GM12864 (cell line): ENCODE measurements at places on chromosomes 1 and 21.

DNA sequence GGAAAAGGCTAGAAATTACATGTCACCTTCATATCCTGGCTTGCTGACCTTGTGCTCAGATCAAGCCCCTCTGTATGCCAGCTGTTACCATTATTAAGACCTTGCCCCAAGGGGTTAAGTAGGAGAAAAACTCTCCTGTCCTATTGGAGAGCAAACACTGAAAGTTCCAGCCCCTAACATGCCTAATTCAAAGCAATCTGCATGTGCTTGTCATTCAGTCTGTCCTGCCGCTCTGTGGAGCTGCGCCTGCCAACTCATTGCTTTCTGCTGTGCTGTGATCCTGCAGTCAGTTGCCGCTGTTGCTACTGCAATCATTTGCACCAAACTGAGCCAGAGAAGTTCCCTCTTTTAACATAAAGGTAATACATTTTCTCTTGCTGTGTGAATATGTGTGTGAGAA, 113.4 kb downstream of the DISP1 start:
- DNase-seq = no peak

DNA sequence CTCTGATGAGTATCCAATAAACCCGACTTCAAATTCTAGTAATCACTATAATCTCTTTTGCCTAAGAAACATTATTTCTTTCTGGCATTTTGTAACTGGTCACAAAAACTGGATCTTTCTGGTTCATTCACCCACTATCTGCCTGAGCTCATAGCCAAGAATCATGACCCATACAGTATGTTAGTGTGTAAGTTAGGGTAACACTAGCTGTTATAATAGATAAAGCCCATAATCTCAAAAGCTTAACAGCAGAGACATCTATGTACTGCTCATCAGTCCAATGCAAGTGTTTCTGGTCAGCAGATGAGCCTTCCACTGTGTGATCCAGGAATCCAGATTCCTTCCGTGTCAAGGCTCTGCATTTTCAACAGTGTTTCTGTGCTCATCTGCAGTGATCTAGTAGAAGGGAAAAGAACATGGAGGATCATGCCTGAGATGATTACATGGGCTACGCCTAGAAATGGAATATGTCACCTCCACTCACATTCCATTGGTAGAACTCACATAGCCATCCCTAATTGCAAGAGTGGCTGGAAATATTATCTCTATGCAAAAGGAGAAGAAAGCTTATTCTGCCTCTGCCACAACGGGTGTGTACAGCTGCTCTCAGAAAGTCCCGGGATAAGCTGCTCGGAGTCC, 27.7 kb downstream of the RRAGC start:
- DNase-seq = no peak

- no peak for DNase-seq
Observed at GRCh38 chr1:212178851-212179250, 106.4 kb upstream of the PPP2R5A start.

DNA sequence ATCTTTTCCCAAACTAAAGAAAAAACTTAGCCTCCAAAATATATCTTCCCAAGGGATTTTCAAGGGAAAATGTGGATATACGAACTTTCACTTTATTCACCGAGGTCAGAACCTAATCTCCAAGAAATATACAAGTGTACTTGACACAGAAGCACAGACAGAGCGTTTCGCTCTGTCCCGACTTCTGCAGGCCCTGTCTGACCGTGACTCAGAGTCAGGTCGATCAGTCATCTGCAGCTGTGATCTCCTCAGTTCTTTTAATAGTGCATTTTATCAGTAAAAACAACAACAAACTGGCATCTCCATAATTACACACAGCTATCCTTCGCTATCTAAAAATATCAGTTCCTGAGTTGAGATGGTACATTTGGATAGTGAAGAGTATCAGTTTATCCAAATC, 226.6 kb downstream of the TM2D1 start:
- no peak for DNase-seq

DNA sequence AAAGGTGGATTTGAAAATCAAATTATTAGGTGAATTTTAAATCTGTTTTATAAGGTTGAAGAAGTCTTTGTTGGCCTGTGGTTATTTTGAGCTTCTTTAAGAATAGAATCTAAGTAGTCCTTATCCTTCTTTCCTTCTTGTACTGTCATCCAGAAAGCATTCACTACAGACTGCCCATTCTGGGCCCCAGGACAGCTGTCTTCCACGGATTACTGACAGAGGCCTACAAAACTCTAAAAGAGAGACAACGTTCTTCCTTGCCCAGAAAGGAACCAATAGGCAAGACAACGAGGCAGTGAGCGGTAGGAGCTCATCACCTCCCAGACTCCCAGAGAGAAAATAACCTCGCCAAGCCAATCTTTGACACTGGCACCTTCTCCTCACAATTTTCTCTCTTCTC, 24.4 kb upstream of the PIGC start:
- DNase-seq = no peak

- no peak for DNase-seq
Observed at GRCh38 chr1:233603478-233603877, 10.4 kb upstream of the KCNK1 start.

DNA sequence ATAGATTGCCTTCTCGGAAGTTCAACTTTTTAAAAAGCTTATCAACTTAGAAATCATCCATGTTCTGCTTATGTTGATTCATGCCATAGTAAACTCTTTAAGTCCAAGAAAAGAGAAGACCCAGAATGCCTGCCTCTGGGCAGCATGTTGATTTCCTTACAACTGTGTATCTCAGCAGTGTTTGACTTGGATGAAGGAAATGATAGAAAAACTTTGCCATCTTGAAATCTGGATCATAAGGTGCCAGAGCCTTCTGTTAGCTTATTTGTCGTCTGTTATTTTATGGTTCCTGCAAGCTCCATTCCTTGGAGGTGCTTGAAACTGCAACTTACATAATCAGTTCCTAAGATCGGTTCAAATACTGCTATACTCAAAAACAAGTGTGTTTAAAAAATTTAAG, 124.5 kb downstream of the ATP5PO start:
- DNase-seq = no peak

GRCh38 chr1:76381450-76382097, 307.0 kb downstream of the ST6GALNAC3 start:
- DNase-seq = no peak

DNA sequence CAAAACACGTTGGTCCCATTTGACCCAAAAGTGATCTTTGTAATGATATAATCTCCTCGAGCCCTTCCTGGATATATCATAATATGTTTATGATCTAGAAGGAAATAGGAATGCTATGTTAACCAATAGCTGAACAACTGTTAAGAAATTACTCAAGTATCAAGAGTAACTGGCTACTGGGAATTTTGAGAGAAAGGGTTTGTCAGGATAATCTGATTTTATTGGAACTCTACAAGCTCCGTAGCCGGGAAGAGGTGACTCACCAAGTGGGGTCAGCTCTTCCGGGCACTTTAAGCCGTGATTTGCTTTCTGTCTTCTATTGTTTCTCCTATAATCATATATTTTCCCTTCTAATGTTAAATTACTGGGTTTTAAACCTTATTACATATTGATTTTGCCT, 250.5 kb upstream of the POGK start:
- DNase-seq = no peak

DNA sequence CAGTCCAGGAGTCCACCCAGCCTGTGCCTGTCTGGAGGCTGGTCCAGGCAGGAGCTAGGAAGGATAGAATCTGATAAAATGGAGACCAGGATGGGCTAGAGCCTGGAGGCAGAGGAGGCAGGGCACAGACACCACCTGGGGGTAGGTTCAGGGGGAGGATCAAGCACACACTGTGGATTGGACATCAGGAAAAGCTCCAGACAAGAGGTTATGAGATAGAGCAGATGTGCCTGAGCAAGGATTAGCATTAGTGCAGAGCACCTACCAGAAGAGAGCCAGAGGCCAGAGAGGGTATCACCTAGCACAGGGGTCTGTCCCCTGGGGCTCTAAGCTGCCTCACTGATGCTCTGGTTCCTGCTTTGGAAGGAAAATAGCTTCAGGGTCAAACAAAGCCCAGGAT, 216.7 kb upstream of the ZC3H12A start:
- no peak for DNase-seq

- no peak for DNase-seq
Observed at GRCh38 chr1:167706931-167707877, 14.6 kb upstream of the MPZL1 start.

GRCh38 chr1:218846181-218846580, 327.5 kb upstream of the LYPLAL1 start:
- DNase-seq = no peak

DNA sequence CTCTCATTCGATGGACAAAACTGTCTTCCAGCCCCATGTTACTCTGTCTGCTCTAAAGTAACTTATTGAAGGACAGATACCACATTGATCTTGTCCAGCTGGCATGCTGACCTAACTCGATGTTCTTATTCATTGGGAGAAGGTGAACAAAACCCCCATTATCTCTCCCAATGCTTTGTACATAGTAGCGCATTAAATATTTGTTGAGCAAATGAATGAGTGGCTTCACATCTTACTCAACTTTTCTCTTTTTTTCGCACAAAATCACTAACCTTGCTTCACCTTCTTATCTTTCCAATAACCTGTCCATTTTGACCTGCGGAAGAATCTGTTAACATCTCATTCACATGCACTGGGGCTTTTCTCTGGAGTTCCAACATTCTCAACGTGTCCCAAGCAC, 18.3 kb downstream of the MAB21L3 start:
- no peak for DNase-seq

- DNase-seq = no peak
Observed at GRCh38 chr1:169511316-169512005, 25.7 kb upstream of the SLC19A2 start.

- DNase-seq = no peak
Observed at GRCh38 chr1:119115311-119115710, 25.1 kb downstream of the WARS2 start.

DNA sequence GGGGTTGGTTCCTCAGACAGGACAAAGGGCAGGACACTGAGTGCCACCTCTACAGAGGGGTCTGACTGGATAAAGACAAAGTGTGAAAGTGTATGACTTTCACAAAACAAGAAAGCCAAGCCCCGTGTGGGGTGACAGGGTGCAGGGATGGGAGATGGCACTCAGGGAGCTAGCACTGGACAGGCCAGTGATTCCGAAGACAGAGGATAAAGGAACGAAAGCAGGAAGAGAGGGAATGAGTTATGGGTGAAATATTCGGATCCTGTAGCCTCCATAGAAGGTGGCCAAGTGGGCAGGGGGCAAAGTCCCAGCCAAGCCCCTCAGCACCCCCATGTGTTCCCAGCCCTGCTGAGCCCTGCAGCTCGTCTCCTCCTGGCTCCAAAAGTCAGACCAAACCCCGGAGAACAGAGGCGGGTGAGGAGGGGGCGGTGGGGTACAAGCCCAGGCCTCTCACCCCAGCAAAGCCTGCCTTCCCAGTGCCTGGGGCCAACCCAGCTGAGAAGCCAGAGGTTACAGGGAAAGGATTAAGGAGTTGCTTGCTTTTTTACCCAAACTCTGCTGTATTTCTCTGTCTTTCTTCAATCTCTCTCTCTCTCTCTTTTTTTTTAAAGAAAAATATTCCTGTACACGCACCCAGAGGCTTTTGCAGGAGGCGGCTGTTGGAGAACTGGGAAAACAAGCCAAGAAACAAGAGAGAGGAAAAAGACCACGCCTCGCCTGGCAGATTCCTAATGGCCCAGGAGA, 14.0 kb upstream of the WASF2 start:
- no peak for DNase-seq

- DNase-seq = no peak
Observed at GRCh38 chr1:225996946-225997545, 2.1 kb downstream of the SDE2 start.

GRCh38 chr1:234486858-234487840, 8.2 kb upstream of the TARBP1 start:
- DNase-seq = no peak

DNA sequence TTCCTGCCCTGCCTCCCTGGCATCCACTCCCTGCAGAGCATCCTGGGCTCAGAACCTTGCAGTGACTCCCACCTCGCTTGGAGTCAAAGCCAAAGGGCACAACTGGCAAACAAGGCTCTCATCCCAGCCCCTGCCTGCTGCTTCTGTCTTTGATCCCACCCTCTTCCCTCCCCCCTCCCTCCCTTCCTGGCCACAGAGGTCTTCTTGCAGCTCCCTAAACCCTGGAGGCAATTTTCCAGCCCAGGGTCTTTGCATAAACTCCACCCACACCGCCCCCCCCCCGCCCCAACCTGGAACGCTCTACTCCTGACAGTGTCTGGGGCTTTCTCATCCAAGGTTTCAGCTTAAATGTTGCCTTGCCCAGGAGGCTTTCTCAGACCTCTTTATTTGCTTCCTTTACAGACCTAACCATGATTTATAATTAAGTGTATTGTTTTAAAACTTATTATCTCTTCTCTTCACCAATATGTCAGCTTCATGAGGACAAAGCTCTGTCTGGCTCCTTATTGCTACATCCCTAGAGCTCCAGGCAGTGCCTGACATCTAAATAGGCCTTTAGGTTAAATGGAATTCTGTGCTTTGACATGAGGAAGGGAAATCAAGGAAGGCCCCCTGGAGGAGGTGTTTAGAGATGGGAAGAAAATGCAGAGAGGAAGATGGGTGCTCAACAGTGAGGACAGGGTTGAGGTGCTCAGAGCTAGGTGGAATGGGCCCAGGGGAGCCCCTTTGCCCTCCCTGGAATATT, 37.7 kb upstream of the PADI1 start:
- no peak for DNase-seq

GRCh38 chr1:203777596-203777995, 12.6 kb downstream of the LAX1 start:
- no peak for DNase-seq

GRCh38 chr1:228927946-228928898, 192.9 kb downstream of the RHOU start:
- DNase-seq = no peak

GRCh38 chr1:213330281-213330680, 279.2 kb downstream of the RPS6KC1 start:
- DNase-seq = peak; percentile 0

GRCh38 chr21:43317959-43318358, 109.0 kb downstream of the SIK1 start:
- no peak for DNase-seq

DNA sequence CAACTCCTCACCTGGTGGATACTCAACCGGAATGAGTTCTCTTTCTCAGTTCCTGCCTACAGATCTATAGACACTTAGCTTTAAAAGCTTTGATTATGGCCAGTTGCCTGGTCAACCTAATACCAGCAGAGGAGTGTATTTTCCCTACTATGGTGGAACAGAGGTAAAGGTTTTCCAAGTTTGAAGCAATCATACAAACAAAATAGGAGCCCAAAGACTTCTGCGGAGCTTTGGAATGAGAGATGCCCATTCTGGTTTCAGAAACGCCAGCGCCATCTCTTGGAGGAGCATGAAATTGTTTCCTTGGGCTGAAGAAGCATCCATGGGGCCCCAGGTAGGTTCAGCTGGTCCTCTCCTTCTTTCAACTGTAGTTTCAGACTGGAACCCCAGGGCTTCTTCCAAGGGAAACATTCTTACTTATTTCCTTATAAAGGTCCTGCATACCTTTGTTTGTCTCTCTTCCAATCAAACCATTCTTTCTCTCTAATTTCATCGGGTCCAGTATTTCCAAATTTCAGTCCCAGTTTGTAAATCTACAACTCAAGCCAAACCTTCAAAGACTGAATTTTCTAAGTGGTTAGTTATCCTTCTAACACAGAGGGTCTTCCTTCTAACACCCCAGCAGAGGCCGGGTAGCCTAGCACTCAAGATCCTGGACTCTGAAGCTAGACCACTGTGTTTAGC, 95.9 kb downstream of the KCNJ15 start:
- no peak for DNase-seq
